Caco-2 (cell line): ENCODE measurements at places on chromosomes 3 and 15.
A peak's percentile ranks its signal among the peaks of the same experiment; 100 is the strongest.

DNA sequence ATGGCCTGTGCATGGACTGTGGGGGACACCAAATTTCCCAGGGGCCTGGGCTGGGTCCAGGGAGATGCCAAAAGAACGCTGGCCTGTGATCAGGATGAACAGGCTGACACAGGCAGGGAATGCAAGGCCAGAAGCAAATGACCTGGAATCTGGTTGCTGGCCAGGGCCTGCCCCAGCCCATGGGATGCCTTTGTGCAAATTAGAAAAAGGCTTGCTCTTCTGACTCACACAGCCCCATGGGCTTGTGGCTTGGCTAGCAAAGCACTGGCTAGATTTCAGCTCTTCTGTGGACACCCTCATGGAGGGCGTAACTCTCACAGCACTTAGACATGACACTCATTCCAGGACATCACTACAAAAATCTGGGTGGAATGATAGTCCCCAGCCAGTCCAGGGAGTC lies 356.0 kb downstream of the SHQ1 start:
- no peak for DNase-seq

GRCh38 chr3:186254676-186255650 lies 107.1 kb downstream of the DGKG start:
- no peak for DNase-seq

GRCh38 chr15:77988347-77989295 lies 88.9 kb downstream of the TBC1D2B start:
- no peak for DNase-seq

DNA sequence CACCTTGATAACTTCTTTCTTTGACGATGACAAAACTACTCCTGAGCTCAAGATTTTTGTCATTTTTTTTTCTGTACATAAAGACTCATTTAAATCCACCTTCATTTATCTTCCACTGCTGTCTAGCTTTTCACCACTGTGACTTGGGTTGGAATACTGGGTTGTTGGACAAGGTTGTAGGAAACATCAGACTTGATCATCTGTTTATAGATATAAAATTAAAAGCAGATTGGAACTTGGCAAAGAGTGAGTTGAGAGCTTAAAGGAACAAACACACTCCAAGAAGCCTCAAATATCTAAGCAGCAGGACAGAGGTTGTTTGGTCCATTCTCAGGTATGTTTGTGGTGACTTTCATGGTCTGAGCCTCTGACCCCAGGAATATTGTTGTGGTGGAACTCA lies 141.7 kb upstream of the NDN start:
- DNase-seq: no peak

DNA sequence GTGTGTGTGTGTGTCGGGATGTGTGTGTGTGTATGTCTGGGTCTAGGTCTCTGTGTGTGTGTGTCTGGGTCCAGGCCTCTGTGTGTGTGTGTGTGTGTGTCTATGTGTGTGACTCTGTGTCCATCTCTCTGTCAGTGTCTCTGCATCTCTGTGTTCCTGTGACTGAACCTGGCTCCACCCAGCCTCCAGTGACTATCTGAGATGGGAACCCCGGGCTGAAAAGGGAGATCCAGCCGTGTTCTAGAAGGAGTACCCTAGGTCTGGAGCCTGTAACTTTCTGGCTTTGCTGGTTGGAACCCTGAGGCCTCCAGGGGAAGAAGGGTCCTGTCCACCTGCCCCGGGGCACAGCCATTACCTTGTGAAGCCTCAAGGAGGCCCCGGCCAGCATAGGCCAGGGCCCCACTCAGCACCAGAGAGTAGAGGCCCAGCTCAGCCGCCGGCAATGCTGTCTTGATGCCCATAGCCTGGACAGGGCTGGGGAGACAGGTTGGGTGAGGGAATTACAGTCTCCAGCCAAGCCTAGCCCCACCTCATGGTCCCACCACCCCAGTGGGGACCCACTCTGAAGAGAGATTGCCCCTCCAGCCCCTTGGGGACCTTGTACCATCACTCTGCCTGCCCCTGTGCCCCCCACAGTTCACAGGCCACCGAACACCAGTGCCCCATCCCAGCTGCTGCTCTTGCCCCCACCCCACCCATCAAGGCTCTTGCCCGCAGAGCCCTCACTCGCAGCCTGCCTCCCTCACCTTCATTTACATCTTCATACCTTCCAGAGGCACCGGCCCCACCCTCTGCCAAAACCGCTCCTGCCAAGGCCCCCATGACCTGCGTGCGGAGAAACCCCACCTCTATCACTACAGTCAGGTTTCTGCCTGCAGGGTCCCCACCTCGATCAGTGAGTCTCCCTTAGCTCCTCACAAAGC lies 2.0 kb downstream of the HHATL start:
- DNase-seq: no peak

DNA sequence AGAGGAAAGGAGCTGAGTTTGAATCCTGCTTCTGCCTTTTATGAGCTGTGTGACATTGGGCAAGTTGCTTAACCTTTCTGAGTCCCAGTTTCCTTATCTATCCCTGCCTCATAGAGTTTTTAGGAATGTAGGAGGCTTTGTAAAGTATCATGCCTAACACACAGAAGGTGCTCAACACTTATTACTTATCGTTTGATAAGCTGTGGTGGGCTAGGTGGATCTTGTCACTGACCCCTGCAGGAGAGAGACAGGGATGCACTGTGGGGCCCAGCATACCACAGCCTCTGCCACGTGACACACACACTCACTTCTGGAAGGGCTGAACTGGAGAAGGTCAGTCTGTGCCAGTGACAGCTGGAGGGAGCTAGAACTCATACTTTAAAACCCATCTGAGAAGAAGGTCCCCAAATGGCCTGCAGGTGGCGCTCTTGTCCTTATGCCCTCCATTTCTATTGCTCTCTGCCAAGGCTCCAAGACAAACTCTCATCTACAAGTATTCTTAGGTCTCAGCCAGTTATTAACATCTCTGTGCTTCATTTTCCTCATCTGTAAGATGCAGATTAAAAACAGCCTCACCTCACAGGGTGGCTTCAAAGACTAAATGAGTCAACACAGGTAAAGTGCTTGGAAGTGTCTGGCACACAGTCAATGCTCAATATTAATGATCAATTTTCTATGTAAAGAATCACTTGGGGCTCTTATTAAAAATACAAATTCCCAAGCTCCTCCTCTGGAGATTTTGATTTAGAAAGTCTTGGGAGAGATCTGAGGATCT lies 57.5 kb upstream of the HACD2 start:
- DNase-seq: peak; percentile 72

DNA sequence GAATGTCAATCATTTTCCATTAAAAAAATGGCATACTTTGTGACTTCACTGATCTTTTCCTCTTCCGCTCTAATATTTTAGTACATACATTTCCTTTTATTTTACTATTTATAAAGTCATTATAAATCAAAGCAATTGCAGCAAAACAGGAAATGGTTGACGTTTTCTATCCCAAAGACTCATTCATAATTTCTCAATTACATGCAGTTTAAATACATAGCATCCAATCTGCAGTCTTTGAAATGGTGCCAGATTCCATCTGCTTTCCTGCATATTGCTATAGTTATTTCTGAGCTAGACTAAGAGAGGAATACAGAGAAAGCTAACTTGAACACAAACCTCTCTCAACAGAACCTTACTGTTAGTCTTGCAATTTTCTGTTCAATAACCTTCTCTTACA lies 179.8 kb downstream of the ZPLD1 start:
- DNase-seq: no peak

GRCh38 chr3:121748680-121749275 lies 763 bp downstream of the GOLGB1 start:
- peak; percentile 71 for DNase-seq

- no peak for DNase-seq
Measured at GRCh38 chr3:58281069-58281468, 25.0 kb upstream of the RPP14 start.

DNA sequence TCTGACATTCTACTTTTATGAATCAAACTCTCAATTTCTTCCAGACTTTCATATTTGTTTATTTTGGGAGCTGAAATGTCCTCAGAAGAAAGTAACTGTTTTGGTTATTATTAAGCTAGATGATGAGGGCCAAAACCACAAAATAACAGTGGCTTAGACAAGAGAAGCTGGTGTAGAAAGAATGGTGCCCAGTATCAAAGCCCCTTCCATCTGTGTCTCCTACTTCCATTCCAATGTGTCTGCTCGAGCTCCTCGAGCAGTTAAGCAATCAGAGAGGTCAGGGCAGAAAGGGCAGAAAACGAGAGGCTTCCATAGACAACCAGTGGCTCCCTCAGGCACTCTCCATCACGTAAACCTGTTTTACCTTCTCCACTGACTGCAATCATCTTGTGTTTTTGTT lies 59.7 kb upstream of the MAGI1 start:
- DNase-seq: no peak

DNA sequence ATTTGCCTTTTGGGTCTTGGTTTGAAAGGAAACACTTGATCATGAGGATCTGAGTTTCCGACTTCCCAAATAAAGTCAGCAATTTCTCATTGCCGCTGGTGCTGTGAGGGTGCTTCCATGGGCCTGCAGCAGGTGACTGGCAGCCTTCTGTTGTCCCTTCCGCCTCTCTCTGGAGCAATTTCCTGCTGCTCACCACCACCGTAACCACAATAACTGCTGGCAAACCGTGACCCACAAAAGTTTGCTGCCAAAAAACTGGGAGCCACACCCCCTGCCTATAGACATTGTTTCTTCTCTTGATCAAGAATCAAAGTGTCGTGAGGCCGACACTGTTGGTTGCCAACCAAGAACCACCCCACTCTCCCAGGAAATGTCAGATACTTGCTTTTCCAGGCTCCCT lies 164.0 kb downstream of the NR2F2 start:
- DNase-seq: no peak

- no peak for DNase-seq
Measured at GRCh38 chr3:162718697-162719096, 1222.1 kb downstream of the OTOL1 start.

- no peak for DNase-seq
Measured at GRCh38 chr3:103388214-103388613, 953.4 kb downstream of the ZPLD1 start.

DNA sequence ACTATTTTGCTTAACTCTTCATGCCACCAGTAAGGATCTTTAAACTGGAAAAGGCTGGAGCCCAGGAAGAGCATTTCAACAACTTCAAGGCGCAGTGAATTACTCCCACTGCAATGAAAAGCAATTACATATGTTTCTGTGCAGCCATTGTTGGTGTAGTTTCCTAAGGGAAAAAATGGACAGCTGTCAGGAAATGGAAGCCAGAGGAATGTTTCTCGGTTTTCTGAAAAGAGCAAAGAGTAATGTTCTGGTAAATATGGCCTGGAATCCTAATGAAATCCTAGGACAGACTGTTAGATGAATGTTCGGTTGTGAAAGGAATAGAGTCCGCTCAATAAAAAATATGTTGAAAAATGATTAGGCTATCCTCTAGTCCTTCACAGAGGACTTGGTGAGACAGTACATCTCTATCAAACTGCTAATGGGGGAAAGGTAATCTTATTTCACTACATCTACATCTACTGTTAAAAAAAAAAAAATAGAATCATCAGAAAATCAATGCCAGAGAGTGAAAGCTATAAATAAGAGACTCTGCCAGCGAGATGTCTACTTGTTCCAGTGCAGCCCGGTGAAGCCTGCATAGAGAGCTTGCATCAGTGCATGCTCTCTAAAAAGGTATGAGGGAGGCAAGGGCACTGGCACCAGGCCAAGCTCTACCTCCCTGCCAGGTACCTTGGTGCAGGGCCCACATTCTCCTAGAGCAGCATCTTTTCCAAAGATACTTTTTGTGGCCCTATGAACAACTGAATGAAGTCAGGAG lies 68.2 kb upstream of the TJP1 start:
- DNase-seq: no peak

DNA sequence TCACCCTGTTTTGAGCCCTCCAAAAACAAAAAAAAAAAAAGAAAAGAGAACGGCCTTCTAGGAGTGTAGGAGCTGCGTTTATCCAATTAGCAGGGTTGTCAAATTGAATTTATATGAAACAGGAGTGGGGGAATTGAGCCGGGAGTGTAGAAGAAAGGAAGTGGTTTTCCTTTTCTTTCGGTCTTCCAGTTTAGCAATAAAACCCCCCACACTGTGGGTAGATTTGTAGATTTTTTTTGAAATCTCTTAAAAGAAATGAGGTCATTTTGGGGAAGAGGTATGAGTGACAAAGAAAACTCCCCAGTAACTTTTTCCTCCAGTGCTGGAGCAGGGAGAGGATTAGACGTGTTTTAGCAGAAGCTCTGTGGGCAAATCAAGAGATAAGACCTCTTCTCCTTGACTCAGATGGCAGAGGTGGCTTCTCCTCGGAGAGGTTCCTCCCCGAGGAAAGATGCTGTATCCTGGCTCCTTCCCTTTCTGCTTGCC lies 30.8 kb downstream of the BOC start:
- no peak for DNase-seq

DNA sequence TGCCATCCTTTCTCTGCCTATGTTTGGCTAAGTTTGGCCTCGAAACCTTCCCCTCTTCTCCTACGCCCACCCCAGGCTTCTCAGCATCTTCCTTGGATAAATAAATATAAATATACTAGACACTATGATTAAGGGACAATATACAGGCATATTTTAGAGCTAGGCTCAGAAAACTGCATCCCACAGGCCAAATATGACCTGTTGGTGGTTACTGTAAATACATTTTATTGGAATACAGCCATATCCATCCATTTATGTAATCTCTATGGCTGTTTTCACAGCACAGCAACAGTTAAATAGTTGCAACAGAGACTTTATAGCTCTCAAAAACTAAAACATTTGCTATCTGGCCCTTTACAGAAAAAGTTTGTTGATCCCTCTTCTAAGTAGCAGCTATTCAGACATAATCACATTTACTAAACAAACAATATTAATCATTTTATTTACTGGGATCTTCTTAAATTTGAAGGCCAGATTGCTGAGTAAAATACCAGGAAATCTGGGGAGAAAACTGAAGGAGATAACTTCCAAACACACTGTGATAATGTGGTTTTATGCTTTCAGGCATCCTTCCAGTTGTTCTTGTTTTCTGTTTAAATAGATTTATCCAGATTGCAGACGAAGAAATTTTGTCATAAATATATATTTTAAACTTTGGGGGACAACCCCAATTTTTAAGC lies 269.7 kb upstream of the THRB start:
- DNase-seq: no peak

GRCh38 chr3:157329551-157329950 lies 107.1 kb upstream of the PTX3 start:
- no peak for DNase-seq

DNA sequence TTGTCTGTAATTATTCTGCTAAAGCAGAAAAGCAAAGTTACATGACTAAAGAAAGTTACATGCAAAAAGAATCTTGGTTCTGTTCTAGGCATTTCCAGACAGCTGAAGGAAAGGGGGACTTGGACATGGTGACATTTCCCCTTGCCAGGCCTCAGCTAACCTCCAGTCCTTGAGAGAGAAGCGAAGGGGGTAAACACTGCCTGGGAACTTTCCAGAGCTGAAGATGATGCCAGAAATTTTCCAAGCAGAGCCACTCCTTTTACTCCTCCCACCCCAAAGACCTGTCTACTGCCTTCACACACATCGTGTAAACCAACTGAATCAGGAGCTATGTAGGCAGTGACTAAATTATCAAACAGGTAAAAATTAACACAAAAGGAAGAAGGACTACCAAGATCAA lies 5.4 kb downstream of the MEX3B start:
- no peak for DNase-seq
